ENCODE measurements at places on chromosomes 1 and 21.
A peak's percentile ranks its signal among the peaks of the same experiment; 100 is the strongest.

GRCh38 chr1:207868774-207869721 lies 41.9 kb downstream of the CD34 start:
- DNase-seq, result no peak

GRCh38 chr1:219987325-219987724 lies 59.0 kb upstream of the SLC30A10 start:
- DNase-seq, result no peak

DNA sequence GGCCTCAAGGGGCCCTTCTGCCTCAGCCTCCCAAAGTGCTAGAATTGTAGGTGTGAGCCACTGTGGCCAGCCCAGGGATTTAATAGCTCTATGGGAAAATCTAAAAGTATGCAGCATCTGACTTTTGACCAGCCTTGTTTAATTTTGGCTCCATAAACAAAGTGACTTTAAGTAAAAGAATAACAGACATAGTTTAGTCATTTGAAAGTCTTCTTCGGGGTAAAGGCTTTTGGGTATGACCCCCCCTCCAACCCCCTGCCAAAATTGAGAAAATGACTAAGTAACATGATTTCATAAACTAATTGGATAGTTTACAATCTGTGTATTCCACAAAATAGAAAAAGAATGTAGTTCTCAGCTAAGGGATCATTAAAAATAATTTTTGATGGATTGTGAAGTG lies 17.0 kb downstream of the GPBP1L1 start:
- DNase-seq, result no peak

GRCh38 chr1:193593147-193593885 lies 406.9 kb upstream of the B3GALT2 start:
- DNase-seq, result no peak

DNA sequence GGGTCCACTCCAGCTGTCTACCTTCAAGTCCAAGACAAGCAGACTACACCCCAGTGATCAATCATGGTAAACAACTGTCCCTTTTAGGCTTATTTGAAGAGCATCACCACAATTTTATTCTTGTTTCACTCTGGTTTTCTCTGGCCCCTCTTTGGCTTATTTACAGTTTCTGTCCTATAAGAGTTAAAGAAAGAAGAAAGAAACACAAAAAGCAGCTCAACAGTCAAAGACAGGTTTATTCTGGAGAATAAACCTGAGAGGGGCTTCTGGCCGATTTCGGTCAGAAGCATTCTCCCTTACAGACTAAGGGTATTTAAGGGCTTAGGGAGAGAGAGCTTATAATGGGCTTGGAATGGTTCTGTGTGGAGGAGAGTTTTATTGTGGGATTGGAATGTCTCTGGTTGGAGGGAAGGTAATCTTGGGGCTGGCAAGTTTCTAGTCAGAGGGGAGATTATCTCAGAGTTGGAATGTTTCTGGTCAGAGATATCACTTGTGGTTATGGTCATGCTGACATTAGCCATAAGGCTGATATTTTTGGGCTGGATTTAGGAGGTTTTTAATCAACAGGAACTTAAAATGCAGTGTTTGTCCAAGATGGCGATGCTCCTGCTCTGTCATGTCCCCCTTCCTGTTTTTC lies 161.0 kb downstream of the URB2 start:
- DNase-seq, result no peak

GRCh38 chr1:7267493-7267892 lies 482.2 kb downstream of the CAMTA1 start:
- DNase-seq, result no peak

GRCh38 chr1:93608187-93609109 lies 73.2 kb downstream of the BCAR3 start:
- DNase-seq, result no peak

DNA sequence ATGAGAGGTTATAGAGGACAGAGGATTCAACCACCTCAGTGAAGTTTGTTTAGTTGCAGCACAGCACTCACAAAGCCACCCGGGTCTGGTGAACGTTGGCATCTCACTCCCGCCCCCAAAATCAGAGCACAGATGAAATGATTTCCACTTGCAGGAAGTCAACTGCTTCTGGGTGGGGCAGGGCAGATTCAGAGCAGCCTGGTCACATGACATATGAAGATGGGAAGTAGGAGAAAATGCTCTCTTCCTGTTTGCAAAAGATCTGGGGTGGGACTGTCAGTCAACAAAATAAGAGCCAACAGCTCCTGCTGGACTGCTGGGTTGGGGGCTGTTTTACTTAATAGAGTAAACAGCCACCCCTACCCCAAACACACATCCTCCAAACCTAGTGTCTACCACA lies 43.2 kb downstream of the LRRC71 start:
- DNase-seq, result no peak

GRCh38 chr1:18109058-18109755 lies 1.6 kb downstream of the IGSF21 start:
- no peak for DNase-seq

DNA sequence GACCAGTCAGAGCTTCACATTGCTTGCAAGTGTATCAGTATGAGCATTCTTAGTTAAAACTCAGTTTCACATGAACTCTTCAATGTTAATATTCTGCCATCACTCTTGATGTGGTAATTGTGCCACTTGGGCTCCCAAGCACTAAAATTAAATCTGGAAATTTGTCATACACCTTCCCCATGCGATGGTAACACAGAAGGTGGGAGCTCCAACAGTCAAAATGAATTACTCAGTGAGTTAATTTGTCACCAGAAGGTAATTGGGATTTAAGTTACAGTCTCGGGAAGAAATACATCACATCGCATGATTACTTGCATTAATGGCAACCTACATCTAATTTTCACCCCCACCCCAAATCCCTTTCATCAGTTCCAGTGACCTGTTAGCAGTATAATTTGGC lies 376.5 kb upstream of the DAB1 start:
- no peak for DNase-seq

DNA sequence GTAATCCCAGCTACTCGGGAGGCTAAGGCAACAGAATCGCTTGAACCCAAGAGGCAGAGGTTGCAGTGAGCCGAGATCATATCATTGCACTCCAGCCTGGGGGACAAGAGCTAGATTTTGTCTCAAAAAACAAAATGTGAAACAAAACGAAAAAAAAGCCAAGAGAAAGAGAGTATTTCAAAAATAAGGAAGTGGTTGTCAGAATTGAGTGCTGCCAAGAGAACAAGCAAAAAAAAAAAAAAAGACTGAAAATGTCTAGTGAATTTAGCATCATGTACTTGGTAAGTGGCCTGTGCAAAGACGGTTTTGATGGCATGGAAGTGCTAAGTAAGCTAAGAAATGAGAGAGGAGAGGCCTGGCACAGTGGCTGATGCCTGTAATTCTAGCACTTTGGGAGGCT lies 14.3 kb downstream of the KPNA6 start:
- DNase-seq, result no peak

- no peak for DNase-seq
These were observed 14.7 kb downstream of the RNF2 start for GRCh38 chr1:185059950-185060571.

DNA sequence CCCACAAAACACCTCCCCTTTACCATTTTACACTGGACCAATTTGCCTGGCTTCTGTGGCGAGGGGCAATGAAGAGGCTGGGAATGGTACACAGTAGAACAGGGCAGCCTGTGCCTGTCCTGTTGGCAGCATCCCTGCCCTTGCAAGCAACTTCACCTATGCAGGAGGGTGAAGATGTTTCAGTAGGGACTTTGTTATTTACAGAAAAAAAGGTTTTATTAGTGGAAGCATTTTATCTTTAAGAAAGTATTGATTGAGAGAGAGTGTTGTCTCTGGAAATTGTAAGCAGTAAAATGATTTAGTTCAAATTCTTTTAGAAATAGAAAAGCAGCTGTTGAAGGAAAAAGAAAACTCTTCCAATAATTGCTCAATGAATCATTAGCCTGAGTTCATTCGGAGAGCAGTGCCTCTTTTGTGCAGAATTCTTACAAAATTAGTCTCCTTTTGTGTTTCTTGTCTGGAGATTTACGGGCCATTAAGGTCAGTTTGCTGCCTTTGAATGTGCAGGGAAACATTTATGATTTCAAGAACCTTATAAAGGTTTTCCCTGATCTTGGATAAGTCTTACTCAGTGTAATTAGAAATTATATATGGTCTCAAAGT lies 49.1 kb downstream of the HHAT start:
- DNase-seq, result no peak

GRCh38 chr1:90074970-90075391 lies 80.1 kb downstream of the ZNF326 start:
- no peak for DNase-seq

GRCh38 chr1:6783936-6784559 lies 1.2 kb upstream of the CAMTA1 start:
- DNase-seq, result no peak

GRCh38 chr1:2539312-2539907 lies 9.3 kb upstream of the HES5 start:
- no peak for DNase-seq

DNA sequence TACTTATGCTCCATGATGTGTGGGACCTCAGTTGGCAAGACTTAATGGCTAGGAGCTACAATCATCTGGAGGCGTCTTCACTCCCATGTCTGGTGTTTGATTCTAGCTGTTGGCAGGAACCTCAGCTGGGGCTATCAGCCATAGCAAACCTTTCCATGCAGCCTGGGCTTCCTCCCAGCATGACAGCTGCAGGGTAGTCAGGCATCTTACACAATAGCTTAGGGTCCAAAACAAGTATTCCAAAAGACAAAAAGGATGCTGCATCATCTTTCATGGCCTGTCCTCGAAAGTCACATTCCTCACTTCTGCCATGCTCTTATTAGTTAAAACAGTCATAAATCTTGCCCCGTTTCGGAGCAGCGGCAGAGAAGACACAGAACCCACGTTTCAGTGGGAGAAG lies 90.9 kb downstream of the LRRC8C start:
- DNase-seq, result no peak

- DNase-seq, result peak; percentile 99
These were observed at the start of gene TRAPPC3 for GRCh38 chr1:36149237-36149972. TSS of gene TRAPPC3 (minus strand) at chr1:36149486. CDS start at chr1:36149378, 108 bp downstream.

DNA sequence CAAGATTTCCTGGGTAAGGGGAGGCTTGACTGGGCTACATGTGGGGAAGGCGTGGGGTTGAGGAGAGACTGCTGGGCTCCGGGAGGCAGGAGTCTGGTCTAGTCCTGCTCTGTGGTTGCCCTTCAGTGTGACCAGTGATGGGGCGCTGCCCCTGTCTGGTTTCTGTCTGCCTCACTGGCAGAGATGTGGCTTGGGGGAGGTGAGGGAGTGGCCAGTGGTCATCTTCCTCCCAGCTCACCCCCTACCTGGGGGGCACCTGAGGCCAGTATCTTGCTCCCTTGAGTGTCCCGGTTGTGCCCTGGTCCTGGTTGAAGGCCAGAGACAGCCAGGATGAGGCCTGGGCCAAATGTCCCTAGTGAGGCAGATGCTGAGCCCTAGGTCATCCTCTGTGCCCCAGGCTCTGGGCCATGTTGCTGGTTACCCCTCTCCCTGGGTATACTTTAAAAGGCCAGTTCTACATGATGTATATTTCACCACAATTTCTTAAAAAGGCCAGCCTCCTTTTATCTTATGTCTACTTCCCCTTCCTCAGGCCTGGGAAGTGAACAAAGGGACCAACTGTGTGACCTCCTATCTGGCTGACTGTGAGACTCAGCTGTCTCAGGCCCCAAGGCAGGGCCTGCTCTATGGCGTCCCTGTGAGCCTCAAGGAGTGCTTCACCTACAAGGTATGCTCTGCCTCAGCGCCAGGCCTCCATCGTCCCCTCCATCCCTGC lies 10.5 kb downstream of the FAAH start:
- no peak for DNase-seq

DNA sequence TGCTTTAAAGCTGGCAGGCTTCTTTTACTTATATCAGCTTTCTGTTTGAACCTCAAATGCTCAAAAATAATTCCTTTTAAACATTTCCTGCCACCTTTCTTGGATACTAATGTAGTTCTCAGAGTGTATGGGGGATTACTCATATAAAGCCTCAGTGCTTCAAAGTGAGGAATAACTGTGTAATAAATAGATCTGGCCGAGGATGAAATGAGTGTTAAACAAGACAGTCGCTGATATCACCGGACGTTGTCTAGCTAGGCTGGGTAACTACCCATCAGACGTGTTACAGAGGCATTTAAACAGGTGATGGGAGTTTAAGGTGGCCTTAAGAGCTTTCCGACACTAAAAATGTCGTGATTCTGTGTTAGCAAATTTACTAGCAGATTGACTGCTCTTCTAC lies 53.1 kb downstream of the VANGL2 start:
- DNase-seq, result no peak

GRCh38 chr1:107545056-107545577 lies 404.3 kb downstream of the NTNG1 start:
- no peak for DNase-seq

- DNase-seq, result no peak
These were observed 46.4 kb upstream of the TMEM51 start for GRCh38 chr1:15107058-15107687.

DNA sequence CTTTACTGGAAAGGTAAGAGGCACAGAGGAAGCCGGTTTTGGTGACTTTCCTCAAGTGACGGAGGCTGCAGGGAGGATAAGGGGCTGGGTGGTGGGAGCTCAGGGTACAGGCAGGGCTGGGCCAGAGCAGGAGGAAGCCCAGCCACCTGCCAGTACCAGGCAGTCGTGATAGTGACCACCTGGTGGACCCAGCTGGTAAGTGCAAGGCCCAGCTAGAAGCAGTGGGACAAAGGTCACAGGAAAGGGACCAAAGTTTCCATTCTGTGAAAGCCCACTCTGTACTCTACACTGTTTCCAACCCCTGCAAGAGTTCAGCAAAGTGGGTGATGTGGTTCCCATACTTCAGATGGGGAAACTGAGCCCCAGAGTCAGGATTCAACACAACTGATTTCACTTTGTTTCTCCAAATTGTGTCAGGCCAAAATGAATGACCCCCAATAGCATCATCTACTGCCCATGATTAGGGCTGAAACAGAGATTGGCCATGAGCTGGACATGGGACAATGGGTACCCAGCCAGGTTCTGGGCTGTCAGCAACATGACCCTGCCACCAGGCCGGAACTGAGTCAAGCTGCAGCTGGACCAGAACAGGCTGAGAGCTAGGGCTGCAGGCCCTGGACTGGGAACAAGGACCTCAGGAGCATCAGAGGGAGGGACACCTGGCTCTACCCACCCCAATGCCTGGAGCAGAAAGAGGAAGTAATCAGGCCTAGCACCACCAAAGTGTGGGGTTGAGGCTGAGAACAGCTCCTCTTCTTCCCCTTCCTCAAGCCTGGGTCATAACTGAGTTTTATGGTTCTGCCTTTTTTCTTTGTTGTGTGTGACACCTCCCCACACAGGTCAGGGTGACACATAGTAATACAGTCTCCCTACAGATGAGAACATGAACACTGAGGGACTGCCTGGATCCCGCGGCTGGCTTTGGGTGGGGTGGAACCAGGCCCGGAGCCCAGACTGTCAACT lies 50.2 kb downstream of the KCNN3 start:
- DNase-seq, result no peak

- DNase-seq, result no peak
These were observed 1211.9 kb downstream of the MRPL39 start for GRCh38 chr21:24395320-24395923.

- no peak for DNase-seq
These were observed 842.0 kb upstream of the ADAMTS5 start for GRCh38 chr21:27808923-27809322.

- DNase-seq, result no peak
These were observed 1.0 kb downstream of the PLEKHG5 start for GRCh38 chr1:6490181-6491080.
